ENCODE measurements at places on chromosomes 3 and 15. TPM values are rescaled to one million over a fixed set of nuclear protein-coding genes. Genes with fewer than 3 reads are reported as not detected.
A peak's percentile ranks its signal among the peaks of the same experiment; 100 is the strongest.

GRCh38 chr3:190429681-190430080, 20.0 kb downstream of the TMEM207 start:
- peaks cover 3% of the 10 kb centered on the region for H3K4me1 ChIP-seq
- DNase-seq: no peak
- H3K27me3 ChIP-seq: peaks cover 3% of the 10 kb centered on the region
- H3K36me3 ChIP-seq: peaks cover 2% of the 10 kb centered on the region
- H3K4me3 ChIP-seq: no peak overlapping the region
- H3K27ac ChIP-seq: no peak overlapping the region

DNA sequence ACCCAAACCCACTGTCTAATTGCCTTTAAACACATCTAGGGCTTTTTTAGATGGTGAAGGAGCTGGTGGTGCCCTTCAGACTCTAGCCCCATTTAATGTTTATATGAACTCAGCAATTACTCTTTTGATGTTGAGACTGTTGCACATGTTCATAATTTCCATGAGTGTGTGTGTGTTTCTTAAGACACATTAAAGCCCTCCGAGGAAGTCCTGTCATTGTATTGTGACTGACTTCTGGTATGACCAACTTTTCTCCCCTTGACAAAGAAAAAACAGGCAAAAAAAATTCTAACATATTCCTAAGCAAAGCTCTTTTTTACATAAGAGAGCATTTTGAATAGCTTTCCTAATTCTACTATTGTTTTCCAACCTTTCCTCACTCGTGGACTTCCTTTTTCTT, 91.6 kb downstream of the FLNB start:
- peaks cover 84% of the 10 kb centered on the region for H3K36me3 ChIP-seq
- no peak for DNase-seq
- H3K4me3 ChIP-seq: no peak overlapping the region
- H3K27ac ChIP-seq: peak overlapping the region; percentile 82
- peaks cover 45% of the 10 kb centered on the region for H3K4me1 ChIP-seq

GRCh38 chr3:177824190-177824786, 627.0 kb upstream of the TBL1XR1 start:
- no peaks in the 10 kb centered on the region for H3K36me3 ChIP-seq
- DNase-seq: no peak
- no peak overlapping the region for H3K4me3 ChIP-seq
- H3K27me3 ChIP-seq: no peaks in the 10 kb centered on the region

- DNase-seq: no peak
- no peak overlapping the region for H3K4me3 ChIP-seq
- H3K4me1 ChIP-seq: no peaks in the 10 kb centered on the region
Observed at GRCh38 chr3:79344876-79345871, 422.6 kb downstream of the ROBO1 start.

DNA sequence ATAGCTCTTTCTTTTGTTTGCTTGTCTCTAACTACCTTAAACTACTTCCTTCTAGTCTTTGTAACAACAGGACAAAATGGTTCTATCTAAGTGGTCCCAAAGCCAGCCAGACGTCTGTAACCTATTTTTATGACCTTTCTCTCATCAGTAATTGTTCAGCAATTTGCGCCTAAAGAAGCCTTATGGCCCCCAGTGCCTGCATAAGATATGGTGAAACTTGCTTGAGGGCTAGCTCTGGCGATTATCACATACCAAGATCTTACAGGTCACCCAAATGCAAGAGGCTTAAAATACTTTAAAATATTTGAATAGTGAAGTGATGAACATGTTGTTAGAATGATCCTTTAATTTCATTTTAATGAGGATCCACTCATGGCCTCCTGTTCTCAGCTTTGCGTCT, 369.4 kb downstream of the SOX2 start:
- H3K36me3 ChIP-seq: no peaks in the 10 kb centered on the region
- H3K27ac ChIP-seq: no peak overlapping the region
- H3K4me3 ChIP-seq: no peak overlapping the region
- H3K27me3 ChIP-seq: peaks cover 2% of the 10 kb centered on the region
- DNase-seq: no peak
- H3K4me1 ChIP-seq: no peaks in the 10 kb centered on the region

DNA sequence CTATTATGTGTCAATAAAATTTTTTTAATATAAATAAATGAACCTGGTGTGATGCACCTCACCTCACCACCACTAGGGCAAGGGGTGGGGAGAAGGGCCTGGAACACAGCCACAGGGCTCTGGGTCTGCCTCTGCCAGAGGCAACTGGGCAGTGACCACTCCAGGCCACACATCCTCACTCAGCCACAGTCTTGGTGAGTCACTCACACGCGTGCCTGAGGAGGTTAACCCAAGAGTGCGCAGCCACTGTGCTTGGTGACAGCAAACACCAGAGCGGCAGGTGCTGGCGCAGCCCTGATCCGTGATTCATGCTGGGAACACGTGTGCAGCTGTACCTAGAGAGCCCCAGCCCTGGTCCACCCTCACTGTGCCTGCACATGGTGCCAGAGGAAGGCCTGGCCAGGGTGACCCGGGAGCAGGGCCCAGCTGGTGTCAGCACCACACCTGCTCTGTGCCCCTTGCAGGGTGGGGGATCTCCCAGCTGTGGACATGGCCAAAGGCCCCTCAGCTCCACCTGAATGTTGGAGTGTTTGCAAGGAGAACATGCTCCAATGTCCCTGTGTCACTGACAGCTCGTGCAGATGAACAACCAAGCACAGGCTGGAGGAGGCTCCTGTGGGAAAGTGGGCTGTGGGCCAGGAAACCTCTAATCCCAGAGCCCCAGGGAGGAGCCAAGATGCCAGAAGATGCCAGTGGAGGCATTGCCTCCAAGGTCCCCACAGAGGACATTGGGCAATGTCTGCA, 2.1 kb downstream of the SLC41A3 start:
- H3K4me1 ChIP-seq: peaks cover 31% of the 10 kb centered on the region
- H3K27ac ChIP-seq: peak overlapping the region; percentile 55
- peaks cover 3% of the 10 kb centered on the region for H3K36me3 ChIP-seq

The ASTE1 gene
- total RNA-seq: 30.8 TPM

The COMMD4 gene
- total RNA-seq: 22.0 TPM

The FOXL2NB gene
- not detected for total RNA-seq

The ARL6 gene
- total RNA-seq: 3.8 TPM

The PCOLCE2 gene
- total RNA-seq: not detected

The SLC28A1 gene
- total RNA-seq: not detected

The PYGO1 gene
- not detected for total RNA-seq

The GOLGA6A gene
- total RNA-seq: 0.16 TPM

The IL17RC gene
- total RNA-seq: 0.39 TPM

The RAB7A gene
- 152 TPM for total RNA-seq

Measured in naive thymus-derived CD8-positive, alpha-beta T cell (primary cell).